ENCODE measurements at places on chromosomes 3 and 15. TPM values are rescaled to one million over a fixed set of nuclear protein-coding genes. Genes with fewer than 3 reads are reported as not detected.
A peak's percentile ranks its signal among the peaks of the same experiment; 100 is the strongest.

GRCh38 chr3:3180456-3180855, 965 bp upstream of the CRBN start:
- no peaks in the 10 kb centered on the region for H3K36me3 ChIP-seq
- no peak overlapping the region for H3K27ac ChIP-seq
- H3K4me3 ChIP-seq, result no peak overlapping the region
- peaks cover 9% of the 10 kb centered on the region for H3K27me3 ChIP-seq
- peaks cover 8% of the 10 kb centered on the region for H3K4me1 ChIP-seq
- DNase-seq, result no peak

- H3K4me1 ChIP-seq, result no peaks in the 10 kb centered on the region
- peaks cover 1% of the 10 kb centered on the region for H3K27me3 ChIP-seq
- H3K27ac ChIP-seq, result no peak overlapping the region
- no peak for DNase-seq
- no peaks in the 10 kb centered on the region for H3K36me3 ChIP-seq
- H3K4me3 ChIP-seq, result no peak overlapping the region
These were observed 142.8 kb downstream of the OCA2 start for GRCh38 chr15:27956285-27956684.

DNA sequence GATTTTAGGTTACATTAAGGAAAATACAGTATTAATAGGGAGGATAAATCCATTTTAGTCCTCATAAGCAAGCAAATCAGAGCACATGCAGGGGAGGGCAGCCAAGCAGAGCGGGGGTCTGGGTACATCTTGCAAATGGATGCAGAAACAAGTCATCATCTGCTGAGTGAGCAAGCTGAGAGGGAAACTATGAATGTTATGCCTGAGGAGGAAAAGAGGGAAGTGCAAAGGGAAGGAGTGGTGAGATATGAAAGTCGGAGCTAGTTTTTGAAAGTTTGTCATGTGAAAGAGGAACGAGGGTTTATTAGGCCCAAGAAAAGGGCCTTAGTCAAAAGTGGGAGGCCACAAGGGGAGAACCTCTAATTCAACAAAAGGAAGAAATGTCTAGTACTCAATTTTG, 15.4 kb downstream of the PTX3 start:
- no peak overlapping the region for H3K27ac ChIP-seq
- H3K4me3 ChIP-seq, result no peak overlapping the region
- no peak for DNase-seq

DNA sequence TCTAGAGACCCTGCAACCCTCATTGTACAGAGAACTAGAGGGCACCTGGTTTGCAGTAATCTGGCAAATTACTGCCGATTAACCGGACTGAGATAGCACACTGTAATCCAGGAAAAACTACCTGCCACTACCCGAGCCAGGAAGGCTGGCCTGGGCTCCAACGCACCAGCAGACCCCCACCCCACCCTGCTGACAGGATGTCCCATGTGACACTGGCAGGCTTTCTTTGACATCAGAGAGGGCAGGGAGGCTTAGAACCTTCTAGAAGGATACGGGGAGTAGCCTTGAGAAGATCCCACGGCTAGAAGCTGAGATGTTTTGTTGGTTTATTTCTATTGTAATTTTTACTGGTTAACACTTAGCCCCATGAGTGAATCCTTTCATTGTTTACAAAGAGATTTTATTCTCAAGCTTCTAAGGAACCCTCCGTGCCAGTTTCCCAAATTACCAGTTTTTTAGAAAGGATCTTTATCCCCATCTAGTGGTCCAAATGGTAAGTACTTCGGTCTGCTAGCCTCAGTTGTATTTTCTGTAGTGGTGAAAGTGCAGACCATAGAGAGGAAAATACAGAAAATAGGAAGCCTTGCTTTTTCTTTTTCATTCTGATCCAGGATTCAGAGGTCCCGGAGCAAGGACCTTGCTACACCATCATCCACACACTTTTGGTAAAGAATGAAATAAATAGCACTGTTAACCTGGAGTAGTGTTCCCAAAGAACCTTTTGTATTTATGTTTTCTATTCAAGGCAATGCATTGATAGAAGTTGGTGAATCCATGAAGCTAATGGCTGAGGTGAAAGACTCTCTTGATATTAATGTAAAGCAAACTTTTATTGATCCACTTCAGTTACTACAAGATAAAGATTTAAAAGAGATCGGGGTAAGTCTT, 81.9 kb upstream of the ADAMTSL3 start:
- H3K27me3 ChIP-seq, result no peaks in the 10 kb centered on the region
- no peak for DNase-seq
- no peaks in the 10 kb centered on the region for H3K4me1 ChIP-seq

The TCAIM gene
- total RNA-seq, result 17.1 TPM

DNA sequence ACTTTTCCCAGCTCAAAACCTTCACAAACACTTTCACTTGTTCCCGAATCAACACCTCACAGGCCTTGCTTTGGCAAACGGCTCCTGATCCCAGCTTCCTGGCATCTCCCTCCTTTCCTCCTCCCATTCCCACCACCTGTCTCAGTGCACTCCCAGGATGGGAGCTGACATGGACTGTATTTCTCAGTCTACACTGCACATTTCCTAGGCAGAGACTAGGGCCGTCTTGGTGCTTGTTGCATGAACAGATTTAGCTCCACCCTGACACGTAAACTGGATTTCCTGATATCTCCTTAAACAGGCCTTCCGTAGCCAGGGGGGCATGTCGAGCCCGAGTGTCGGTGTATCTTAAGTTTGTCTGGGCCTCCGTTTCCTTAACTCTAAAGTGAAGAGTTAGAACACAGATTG, 790 bp upstream of the WHAMM start:
- H3K36me3 ChIP-seq, result no peaks in the 10 kb centered on the region
- H3K27ac ChIP-seq, result no peak overlapping the region
- peak overlapping the region; percentile 79 for H3K4me3 ChIP-seq
- peaks cover 2% of the 10 kb centered on the region for H3K27me3 ChIP-seq

DNA sequence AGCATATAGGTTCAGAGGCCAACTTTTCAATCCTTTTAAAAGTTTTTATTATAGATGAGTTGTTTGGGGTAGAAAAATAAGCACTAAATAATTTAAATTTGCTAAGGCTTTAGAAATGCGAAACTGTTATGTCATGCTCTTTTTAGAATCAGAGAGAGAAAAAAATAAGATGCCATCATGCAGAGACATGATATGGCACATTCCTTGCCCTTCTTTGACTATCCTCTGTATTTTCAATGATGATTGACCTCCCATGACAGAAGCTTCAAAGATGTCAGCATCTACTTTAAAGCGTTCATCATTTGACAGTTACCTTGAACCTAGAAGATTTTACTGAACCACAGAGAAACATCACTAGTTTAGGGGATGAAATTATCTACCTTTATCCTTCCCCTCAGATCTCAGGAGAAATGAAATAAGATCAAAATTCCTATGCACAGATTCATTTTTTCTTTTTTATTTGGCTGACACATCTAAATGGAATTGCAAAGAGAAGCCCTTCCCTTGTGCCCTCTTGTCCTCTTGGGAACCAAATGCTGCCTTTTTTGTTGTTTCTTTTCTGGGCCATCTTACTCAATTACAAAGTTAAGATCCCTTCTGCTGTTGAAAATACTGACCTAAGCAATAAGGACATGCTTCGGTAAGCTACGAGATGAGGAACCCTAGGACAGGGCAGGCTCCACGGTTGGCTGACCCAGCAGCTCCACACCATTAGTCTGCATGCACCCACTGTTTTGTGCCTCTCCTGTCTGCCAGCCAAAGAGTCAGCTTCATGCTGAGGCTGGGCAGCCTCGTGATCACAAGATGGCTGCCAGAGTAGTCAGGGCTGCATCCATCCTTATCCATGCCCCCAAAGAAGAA, 289.7 kb upstream of the TPM1 start:
- peaks cover 8% of the 10 kb centered on the region for H3K36me3 ChIP-seq
- H3K27ac ChIP-seq, result no peak overlapping the region
- peaks cover 1% of the 10 kb centered on the region for H3K27me3 ChIP-seq
- H3K4me3 ChIP-seq, result no peak overlapping the region

DNA sequence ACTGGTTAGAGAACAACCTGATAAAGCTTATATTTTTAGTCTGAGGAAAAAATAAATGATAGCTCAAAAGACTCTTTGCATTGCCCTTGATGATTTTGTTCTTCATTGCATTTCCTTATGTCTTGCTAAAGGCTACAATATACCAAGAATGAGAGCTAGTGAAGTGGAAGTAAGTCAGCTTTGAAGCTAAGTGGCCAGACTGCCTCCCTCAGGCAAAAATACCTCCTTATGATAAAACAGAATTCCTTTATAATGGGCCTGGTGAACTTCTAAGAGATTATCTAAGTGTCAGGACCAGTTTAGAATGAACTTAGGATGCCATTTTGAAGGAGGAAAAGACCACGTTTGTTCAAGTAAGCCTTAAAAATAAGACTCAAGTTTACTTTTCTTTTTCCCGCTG, 678.4 kb downstream of the ROBO2 start:
- no peak overlapping the region for H3K4me3 ChIP-seq
- DNase-seq, result no peak
- H3K36me3 ChIP-seq, result no peaks in the 10 kb centered on the region
- peaks cover 14% of the 10 kb centered on the region for H3K4me1 ChIP-seq
- no peak overlapping the region for H3K27ac ChIP-seq

The ZBBX gene
- total RNA-seq, result 1.4 TPM

DNA sequence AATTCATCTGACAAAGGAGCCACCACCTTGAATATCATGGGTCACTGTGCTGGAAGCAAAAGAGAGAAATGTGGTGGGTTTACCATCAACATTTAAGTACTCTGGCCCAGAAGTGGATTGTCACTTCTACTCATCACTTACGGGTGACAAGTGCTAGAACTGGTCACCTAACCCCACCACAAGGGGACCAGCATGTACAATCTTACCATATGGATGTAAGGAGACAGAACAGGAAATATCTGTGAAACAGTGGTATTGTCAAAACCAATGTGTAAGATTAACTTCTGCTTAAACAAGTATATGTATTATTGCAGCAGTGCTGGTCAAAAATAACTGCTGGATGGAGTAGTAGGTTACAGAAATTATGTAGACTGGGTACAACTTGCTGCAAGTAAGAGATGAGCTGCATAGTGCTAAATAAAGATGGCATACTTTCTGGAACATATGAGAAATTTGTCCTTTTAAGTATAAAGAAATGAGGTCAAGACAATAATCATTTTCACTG, 171.8 kb downstream of the POTEB3 start:
- no peak overlapping the region for H3K27ac ChIP-seq
- no peak for DNase-seq
- no peaks in the 10 kb centered on the region for H3K4me1 ChIP-seq
- no peaks in the 10 kb centered on the region for H3K27me3 ChIP-seq
- peaks cover 4% of the 10 kb centered on the region for H3K36me3 ChIP-seq

Data from glutamatergic neuron (in vitro differentiated cells).